Gastrocnemius medialis (tissue), 4 donors: ENCODE measurements at places on chromosomes 1 and 21.
A peak's percentile ranks its signal among the peaks of the same experiment; 100 is the strongest.

GRCh38 chr1:43930949-43931275, 2.7 kb upstream of the ARTN start:
- DNase-seq, result no peak
- H3K36me3 ChIP-seq, result no peaks in the 10 kb centered on the region
- H3K4me1 ChIP-seq, result peaks cover 14% of the 10 kb centered on the region
- no peak overlapping the region for H3K4me3 ChIP-seq
- no peak overlapping the region for H3K27ac ChIP-seq

DNA sequence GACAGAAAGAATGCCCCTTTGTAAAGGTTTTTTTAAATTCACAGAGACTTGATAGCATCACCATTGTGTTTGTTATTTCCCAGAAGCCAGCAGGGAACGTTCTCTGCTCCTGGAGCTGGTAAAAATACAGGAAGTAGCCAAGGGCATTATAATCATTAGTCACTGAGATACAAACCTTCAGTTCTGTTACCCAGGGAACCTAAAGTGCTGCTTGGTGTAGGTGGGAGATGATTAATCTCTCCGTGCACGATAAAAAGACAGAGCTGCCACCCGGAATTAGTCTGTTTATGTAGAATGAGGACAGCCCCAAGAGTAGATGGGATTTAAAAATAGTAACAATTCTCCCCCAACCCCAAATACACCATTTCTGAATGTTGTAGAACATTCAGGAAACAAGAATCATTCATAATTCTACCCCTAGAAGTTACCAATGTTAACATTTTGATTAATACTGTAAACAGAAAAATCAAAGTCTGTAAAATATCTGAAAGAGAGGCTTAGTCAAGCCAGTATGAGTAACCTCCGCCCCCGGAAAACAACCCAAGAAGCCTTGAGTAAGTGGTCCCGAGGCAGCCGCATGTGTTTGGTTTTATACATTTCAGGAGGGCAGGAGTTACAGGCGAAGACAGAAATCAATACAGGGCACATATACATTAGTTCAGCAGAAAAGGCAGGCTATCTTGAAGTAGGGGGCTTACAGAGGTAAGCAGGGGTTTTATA, 45.3 kb upstream of the CTBS start:
- H3K27me3 ChIP-seq, result no peaks in the 10 kb centered on the region
- DNase-seq, result no peak
- no peak overlapping the region for H3K4me3 ChIP-seq
- no peaks in the 10 kb centered on the region for H3K36me3 ChIP-seq

GRCh38 chr1:22972760-22973159, at the start of gene LACTBL1:
TSS of gene LACTBL1 (minus strand) at chr1:22972866. CDS start at chr1:22972316, 550 bp downstream.
- no peaks in the 10 kb centered on the region for H3K36me3 ChIP-seq
- peaks cover 25% of the 10 kb centered on the region for H3K27me3 ChIP-seq
- H3K27ac ChIP-seq, result no peak within 1 kb of the TSS
- no peak for DNase-seq
- H3K4me3 ChIP-seq, result no peak within 1 kb of the TSS

- no peaks in the 10 kb centered on the region for H3K36me3 ChIP-seq
- no peaks in the 10 kb centered on the region for H3K27me3 ChIP-seq
- no peak overlapping the region for H3K4me3 ChIP-seq
- DNase-seq, result no peak
- peaks cover 3% of the 10 kb centered on the region for H3K4me1 ChIP-seq
- H3K27ac ChIP-seq, result no peak overlapping the region
Measured at GRCh38 chr1:50929376-50929958, 30.6 kb downstream of the FAF1 start.

- H3K27me3 ChIP-seq, result no peaks in the 10 kb centered on the region
- no peak overlapping the region for H3K4me3 ChIP-seq
- no peaks in the 10 kb centered on the region for H3K4me1 ChIP-seq
Measured at GRCh38 chr1:205588636-205589035, 43.2 kb downstream of the ELK4 start.

- H3K4me3 ChIP-seq, result no peak overlapping the region
- H3K27me3 ChIP-seq, result no peaks in the 10 kb centered on the region
- H3K4me1 ChIP-seq, result no peaks in the 10 kb centered on the region
- H3K27ac ChIP-seq, result no peak overlapping the region
- no peak for DNase-seq
- no peaks in the 10 kb centered on the region for H3K36me3 ChIP-seq
Measured at GRCh38 chr1:151475175-151475574, 15.9 kb upstream of the POGZ start.

DNA sequence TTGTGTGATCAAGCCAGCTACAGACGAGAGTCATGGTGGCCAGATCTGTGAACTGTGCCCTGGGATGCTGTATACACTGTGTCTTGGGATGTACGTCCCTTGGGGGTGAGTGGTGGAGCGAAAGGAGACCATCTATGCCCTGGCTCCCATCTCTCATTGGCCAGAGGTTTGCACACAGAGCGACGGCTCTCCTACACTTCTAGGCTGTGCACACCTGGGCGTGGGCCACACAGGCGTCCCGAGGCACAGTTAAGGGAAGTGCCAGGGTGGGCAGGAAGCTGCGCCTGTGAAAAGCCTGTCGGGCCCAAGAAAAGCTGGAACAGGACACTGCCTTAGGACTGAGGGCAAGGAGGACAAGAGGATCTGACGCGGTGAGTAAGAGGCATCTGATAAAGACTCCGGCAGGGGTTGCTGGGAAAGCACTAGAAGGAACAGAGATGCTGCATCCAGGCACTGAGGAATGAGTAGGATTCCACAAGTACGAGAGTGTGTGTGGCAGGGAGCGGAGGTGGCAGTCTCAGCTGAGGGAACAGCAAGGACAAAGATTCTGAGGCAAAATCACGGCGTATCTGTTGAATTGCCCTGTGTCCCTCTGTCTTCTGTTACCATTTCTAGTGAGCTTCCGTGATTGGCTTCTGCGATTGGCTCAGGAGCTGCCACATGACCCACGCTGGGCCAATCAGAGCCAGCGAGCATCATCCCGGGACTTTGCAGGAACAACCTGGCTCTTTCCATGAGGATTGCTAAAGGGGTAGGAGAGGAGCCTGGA, 67.9 kb upstream of the ZBTB40 start:
- no peaks in the 10 kb centered on the region for H3K36me3 ChIP-seq
- no peak overlapping the region for H3K4me3 ChIP-seq
- no peaks in the 10 kb centered on the region for H3K4me1 ChIP-seq
- DNase-seq, result no peak

DNA sequence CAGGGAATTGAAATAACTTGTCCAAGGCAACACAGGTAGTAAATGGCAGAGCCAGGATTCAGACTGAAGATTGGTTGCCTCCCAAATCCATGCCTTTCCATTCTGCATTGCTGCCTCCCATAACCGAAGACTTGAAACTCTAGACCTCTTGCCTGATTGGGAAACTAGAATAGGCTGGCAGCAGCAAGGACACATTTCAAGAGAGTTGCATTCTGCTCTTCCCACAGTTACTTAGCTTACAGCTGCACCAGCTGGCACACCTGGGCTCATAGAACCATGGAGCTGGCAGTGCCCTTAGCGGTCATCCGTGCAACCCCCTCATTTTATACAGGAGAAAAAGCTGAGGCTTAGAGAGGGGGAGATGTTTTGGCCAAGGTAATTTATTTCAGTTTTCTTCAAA, 8.0 kb downstream of the TRNAU1AP start:
- peak; percentile 59 for DNase-seq
- H3K27ac ChIP-seq, result no peak overlapping the region
- H3K4me3 ChIP-seq, result no peak overlapping the region

- no peak overlapping the region for H3K4me3 ChIP-seq
- no peaks in the 10 kb centered on the region for H3K4me1 ChIP-seq
- no peak for DNase-seq
- no peak overlapping the region for H3K27ac ChIP-seq
Measured at GRCh38 chr1:15355968-15356625, 53.6 kb upstream of the EFHD2 start.

- DNase-seq, result no peak
- H3K4me3 ChIP-seq, result no peak overlapping the region
- no peaks in the 10 kb centered on the region for H3K27me3 ChIP-seq
- peaks cover 24% of the 10 kb centered on the region for H3K4me1 ChIP-seq
Measured at GRCh38 chr1:214318356-214318755, 37.4 kb downstream of the SMYD2 start.

DNA sequence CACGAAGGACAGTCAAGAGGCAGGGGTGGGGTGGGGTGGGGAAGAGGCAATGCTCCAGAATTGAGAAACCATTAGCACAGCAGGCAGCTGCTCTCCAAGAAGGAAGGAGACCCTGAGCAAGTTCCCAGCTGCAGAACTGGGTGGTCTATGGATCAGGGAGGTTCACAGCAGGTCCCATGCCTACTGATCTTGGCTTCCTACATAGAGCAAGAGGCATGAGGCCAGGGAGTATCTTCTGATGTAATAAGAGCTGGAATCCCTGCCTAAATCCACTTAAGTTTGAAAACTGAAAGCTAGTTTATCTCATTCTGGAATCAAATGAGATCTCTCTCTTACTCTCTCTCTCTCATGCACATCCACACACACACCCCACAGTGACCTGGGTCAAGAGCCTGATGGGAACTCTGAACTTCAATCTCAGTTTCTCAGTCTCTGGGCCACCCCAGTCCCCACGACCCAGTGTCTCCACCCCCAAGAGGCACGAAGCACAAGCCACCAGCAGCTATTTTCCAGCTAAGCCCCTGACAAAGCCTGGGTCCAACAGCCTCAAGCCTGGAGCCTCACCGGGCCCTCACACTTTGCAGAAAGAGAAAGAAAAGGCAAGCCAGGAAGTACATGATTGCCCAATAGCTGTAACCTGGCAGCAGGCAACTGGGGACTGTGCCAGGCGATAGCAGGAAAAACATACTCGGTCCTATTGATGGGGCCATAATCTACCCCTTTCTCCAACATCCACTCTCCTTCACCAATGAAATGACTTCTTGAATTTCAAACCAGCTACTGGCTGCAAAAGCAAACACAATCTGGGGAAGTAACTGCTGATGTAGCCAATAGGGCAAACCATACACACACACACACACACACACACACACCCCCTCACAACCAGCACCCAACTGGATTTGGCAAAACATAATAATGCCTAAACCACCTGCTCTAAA, 2.2 kb downstream of the NUAK2 start:
- peak; percentile 78 for DNase-seq
- H3K36me3 ChIP-seq, result no peaks in the 10 kb centered on the region
- H3K27ac ChIP-seq, result no peak overlapping the region
- H3K4me1 ChIP-seq, result peaks cover 47% of the 10 kb centered on the region
- no peak overlapping the region for H3K4me3 ChIP-seq
- no peaks in the 10 kb centered on the region for H3K27me3 ChIP-seq

DNA sequence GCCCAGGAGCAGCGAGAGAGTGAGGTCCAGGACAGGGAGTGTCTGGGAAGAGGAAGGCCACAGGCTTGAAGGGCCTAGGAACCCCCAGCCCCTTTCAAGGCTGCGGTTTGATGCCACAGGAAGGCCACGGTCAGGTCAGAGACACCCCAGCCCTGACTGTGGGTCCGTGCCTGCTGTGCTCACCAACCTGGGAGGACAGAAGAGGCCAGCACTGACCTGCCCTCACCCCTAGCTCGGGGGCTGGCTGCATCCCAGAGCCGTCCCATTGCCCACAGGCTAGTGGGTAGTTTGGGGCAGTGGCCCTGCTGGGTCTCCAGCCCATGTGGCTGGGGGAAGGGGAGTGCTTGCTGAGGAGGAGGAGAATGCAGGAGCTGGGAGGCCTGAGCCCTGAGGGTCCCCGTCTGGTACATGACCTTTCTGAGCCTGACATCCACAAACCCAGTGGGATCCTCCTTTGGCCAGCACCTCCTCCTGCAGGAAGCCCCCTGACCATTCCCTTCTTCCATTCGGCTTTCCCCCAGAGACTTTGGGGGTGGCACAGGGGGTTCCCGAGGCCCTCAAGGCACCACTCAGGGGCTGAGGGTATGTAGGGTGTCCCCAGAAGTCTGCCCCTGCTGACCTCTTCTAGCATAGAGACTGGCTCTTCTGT, 54.3 kb downstream of the WNT9A start:
- H3K27me3 ChIP-seq, result no peaks in the 10 kb centered on the region
- no peak overlapping the region for H3K27ac ChIP-seq
- H3K36me3 ChIP-seq, result no peaks in the 10 kb centered on the region
- H3K4me3 ChIP-seq, result no peak overlapping the region
- no peaks in the 10 kb centered on the region for H3K4me1 ChIP-seq

GRCh38 chr1:61343734-61344420, 261.5 kb downstream of the NFIA start:
- no peaks in the 10 kb centered on the region for H3K36me3 ChIP-seq
- peaks cover 24% of the 10 kb centered on the region for H3K4me1 ChIP-seq
- H3K27me3 ChIP-seq, result no peaks in the 10 kb centered on the region
- H3K4me3 ChIP-seq, result no peak overlapping the region

DNA sequence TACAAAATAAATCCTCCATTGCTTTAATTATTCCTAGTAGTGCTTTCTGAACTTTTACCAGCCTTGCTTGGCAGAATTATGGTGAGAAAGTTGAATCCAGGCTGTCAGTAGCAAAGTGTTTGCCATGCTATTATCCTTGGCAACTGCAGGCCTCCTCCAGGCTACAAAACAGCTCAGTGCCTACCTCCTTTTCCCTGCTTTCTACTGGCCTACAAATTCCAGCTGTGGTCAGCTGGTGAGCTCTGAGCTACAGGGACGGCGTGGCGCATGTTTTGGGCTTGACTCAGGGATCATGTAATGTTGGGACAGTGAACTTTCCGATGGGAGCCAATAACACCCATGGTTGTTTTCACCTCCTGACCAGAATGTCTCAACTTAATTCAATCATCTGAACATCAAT, 456.1 kb upstream of the ADAMTS5 start:
- no peak overlapping the region for H3K4me3 ChIP-seq
- peaks cover 15% of the 10 kb centered on the region for H3K4me1 ChIP-seq
- DNase-seq, result peak; percentile 41
- H3K36me3 ChIP-seq, result no peaks in the 10 kb centered on the region
- H3K27me3 ChIP-seq, result no peaks in the 10 kb centered on the region
- peak overlapping the region; percentile 33 for H3K27ac ChIP-seq

GRCh38 chr1:112429749-112430148, 33.7 kb downstream of the CTTNBP2NL start:
- no peaks in the 10 kb centered on the region for H3K4me1 ChIP-seq
- H3K27me3 ChIP-seq, result no peaks in the 10 kb centered on the region
- H3K36me3 ChIP-seq, result no peaks in the 10 kb centered on the region
- DNase-seq, result no peak
- H3K4me3 ChIP-seq, result no peak overlapping the region

DNA sequence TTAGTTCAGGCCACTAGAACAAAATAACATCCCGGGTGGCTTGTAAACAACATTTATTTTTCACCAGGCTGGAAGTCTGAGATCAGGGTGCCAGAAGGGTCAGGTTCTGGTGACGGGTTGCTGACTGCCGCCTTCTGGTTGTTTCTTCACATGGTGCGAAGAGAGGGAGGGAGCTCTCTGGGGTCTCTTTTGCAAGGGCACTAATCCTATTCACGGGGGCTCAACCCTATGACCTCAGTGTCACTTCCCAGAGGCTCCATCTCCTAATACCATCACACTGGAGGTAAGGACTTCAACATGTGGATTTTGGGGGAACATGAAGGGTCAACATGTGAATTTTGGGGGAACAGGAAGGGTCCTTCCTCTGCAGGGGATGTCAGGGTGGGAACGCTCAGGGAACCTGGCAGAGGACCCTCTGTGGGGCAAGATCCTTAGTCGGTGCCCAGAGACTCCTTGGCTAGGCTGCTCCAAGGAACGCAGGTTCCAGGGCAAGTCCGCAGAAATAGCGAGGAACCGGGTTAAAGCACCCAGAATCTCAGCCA, 8.7 kb upstream of the C2CD2 start:
- no peaks in the 10 kb centered on the region for H3K36me3 ChIP-seq
- peaks cover 17% of the 10 kb centered on the region for H3K4me1 ChIP-seq
- no peak for DNase-seq
- H3K27me3 ChIP-seq, result no peaks in the 10 kb centered on the region
- no peak overlapping the region for H3K27ac ChIP-seq
